CD8-positive, alpha-beta memory T cell (primary cell): ENCODE measurements at places on chromosomes 5 and 9.

DNA sequence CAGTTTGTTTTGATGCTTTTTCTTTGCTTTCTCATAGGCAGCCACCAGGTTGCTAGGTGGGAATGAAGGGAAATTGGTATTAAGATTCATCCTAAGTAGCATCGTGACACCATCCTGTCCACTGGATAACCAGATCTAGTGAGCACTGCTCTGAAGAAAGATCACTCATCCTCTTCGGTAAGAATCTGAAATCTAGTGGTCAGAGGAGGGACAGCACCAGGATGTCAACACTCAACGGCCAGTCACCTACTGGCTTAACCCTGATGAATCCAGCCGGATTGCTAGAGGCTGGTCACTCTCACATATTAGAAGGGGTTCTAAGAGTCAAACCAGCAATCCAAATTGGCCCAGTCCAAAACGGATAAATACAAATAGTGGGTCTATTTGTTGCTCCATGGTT is 50.8 kb downstream of the DCP2 start:
- DNase-seq = no peak

DNA sequence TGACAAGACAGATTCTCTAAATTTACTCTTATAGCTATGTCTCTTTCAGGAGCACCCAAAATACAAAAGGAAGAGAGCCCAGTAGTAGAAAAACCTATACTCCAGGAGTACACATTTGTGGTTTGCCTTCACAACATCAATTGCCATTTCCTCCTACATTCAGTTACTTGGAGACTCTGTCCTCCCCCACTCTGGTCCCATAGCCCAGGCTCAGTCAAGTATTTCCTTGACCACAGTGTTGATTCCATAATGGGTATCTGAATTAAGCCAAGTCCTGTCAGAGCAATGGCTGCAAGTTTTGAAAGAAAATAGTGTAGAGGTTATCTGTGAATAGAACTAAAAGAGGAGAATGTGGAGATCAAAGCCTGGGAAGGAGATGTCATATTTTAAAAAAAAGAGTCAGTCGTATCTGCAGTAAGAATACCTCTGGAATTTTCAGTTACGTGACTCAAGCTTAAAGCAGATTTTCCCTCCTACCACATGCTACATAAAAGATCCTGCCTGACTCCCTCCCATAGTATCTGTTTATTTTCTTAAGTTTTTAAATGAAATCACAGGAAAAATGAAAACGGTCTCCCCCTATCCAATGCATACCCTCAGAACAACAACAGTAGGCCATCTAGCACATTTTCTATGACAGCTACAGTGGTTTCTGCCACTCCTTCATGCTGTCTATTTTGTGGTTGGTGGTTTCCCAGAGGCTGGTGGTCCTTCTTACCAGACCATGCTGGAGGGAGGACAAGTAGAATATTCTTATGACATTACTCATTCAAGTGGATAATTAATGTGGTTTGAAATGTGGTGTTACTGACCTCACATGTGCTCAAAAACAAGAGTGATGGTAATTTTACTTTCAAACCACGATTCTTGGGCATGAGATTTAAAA is 249.7 kb upstream of the TMEM161B start:
- DNase-seq = no peak

- no peak for DNase-seq
Measured at GRCh38 chr5:157947156-157947555, 88.2 kb upstream of the CLINT1 start.

DNA sequence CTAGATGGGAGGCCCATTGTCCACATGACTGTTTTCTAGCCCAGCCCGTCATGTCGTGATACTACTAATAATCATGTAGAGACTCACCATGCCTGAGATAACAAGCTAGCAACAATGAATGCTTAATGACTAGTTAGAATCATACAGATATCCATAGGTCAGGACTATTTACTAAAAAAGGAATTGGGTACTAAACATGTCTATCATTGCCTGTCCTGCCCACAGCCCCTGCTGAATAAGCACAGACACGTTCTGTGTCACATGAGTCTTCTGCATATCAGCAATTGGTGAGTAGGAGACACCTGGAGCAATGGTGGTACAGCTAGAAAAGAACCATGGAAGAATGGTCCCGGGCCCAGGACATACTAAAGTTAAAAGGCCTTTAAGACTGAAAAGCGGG is 18.0 kb downstream of the FRRS1L start:
- no peak for DNase-seq

GRCh38 chr5:14267991-14268708 is 125.0 kb downstream of the TRIO start:
- no peak for DNase-seq

GRCh38 chr9:85662573-85662972 is 79.2 kb downstream of the AGTPBP1 start:
- DNase-seq = no peak

GRCh38 chr9:92332577-92333281 is 7.0 kb downstream of the CENPP start:
- DNase-seq = no peak

DNA sequence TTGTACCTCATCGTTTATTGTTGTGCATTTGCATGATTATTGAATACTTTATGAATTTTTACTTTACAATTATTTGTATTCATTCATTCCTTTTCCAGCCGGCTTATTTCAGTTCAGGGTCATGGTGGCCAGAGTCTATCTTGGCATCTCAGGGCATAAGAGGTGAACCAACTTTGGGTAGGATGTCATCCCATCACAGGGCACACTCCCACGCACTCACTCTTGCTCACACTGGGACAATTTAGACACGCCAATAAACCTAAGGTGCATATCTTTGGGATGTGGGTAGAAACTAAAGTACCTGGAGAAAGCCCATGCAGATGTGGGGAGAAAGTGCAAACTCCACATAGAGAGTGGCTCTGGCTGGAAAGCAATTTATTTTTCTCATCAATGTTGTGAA is 158.1 kb upstream of the MAST4 start:
- no peak for DNase-seq

DNA sequence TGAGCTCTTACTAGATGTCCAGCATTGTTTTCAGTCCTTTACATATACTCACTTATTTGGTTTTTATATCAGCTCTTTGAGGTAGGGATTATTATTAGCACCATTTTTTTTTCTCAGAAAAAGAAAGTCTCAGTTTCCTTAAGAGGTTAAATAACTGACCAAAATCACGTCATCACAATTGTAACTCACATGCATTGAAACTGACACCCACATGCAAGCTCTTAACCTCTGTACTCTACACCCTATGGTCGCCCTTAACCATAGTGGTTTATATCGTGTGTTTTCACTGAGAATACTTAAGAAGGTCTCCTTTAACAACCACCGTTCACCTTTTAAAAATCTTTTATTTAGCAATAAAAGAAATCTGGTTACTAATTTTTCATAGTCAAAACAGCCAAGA is 61.0 kb downstream of the PRDM6 start:
- DNase-seq = no peak

DNA sequence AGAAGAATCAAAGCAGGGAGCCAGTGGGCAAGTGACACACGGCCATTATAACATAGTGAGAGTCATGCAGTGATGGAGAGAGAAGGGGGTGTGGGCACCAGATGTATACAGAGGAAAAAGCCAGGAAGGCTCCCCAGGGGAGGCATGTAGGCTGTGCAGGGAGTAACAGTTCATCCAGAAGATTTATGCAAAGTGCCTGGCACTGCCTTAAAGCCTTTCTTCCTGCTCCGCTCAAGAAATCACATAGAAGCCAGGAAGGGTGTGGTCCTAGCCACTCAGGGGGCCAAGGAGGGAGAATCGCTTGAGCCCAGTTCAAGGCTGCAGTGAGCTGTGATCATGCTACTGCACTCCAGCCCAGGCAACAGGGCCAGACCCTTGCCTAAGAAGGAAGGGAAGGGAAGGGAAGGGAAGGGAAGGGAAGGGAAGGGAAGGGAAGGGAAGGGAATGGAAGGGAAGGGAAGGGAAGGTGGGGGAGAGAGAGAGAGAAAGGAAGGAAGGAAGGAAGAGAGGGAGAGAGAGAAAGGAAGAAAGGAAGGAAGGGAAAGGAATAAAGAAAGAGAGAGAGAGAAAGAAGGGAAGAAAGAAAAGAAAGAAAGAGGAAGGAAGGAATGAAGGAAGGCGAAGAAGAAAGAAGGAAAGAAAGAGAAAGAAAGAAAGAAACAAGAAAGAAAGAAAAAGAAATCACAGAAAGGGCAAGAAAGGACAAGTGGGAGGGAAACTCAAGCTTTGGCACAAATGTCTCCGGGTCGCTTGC is 89.8 kb downstream of the LHX2 start:
- DNase-seq = no peak

DNA sequence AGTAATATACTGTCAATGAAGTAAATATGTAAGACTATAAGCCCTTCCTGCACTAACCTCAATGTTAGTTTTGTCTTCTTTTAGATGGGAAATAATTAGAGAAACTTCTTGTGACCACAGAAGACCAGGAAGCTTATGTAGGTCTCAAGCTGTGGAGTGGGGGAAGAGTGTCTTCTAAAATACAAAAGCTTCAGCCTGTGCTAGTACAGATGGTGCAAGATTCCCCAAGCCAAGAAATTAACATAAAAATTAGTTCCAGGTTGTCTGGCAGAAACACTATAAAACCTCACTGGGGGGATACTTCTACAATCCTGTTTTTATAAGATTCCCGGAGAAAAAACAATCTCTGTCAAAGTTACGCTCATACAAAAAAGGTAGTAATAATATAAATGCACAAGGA is 103.6 kb downstream of the FNBP1 start:
- DNase-seq = no peak

DNA sequence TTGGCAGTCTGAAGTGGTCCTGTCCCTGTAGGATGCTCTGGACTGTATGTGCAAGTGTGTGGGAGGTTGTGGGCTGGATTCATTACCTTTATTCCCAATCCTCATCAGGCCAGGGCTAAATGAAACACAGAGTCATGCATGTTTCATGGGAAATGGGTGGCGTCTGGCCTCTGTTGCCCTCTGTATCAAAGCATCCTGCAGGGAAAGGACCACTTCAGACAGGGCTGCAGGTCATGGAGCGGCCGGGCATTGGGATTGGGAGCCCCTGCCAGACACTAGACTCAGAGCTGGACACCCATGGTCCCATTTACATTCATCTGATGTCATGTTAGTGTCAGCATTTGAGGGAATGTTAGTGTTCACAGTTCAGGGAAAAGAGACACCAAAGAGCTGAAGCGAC is 53.8 kb downstream of the UBE2QL1 start:
- DNase-seq = no peak

- no peak for DNase-seq
Measured at GRCh38 chr5:177066224-177066623, 20.5 kb upstream of the FGFR4 start.

DNA sequence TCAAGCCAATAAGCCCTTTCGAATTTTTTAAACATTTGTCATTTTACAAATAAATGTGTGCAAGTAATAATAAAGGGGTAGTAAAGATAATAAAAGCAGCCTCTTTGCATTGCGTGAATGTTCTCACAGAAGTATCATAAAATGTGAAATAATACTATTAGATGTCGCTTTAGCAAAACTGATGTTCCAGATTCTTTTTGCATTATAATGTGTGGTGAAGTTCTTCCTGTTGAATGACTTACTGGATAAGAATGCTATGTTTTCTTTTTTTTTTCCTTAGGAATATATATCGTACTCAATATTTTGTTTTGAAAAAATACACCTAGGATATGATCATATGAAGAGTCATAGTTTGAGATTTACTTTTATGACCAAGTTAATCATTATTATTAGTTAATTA is 85.2 kb upstream of the CDH12 start:
- DNase-seq = no peak

DNA sequence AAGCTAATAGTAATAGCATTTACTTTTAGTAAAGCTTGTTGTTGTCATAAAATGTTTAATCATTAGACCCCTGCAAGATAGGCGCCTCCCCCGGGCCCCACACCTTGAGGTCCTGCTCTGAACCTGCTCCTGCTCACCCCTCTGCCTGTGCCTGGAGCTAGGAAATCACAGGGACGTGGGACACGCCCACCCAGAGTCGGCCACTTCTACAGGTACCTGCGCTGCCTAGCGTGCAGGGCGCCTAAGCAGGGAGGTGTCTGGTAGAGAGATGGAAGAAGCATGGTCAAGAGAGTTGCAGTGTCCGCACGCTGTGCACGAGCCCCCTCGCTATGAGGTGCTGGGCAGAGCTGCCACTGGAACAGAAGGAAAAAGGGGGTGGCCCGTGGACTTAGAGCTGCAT is 52.6 kb downstream of the HINT1 start:
- DNase-seq = no peak

DNA sequence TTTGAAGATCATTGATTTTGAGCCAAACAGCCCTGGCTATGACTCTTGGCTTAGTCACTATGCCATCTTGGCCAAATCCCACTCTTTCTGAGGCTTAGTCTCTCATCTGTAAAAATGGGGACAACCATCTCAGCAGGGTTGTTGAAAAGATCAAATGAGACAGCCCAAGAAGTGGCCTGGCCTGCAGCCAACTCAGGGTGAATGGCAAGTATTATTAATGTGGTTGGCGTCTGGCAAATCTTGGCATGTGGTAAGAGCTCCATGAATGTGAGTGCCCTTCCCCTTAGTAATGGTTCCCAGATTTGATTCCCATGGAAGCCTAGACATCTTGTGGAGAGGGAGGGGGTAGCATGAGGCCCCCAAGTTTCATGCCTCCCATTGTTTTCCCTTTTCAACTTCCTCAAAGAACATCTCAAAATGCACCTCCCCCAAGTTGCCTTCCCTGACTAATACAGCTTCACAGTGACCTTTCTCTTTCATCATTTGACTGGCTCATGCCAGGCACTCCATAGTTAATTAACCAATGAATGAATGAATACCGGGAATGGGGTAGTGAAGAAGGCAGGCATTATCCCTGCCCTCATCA is 11.8 kb upstream of the TGFBI start:
- DNase-seq = no peak

- DNase-seq = no peak
Measured at GRCh38 chr5:35473589-35473988, 144.1 kb upstream of the SPEF2 start.

GRCh38 chr5:14316471-14316870 is 173.3 kb downstream of the TRIO start:
- DNase-seq = no peak
